Caco-2 (cell line): ENCODE measurements at places on chromosomes 12 and 14. TPM values are rescaled to one million over a fixed set of nuclear protein-coding genes. Genes with fewer than 3 reads are reported as not detected.

DNA sequence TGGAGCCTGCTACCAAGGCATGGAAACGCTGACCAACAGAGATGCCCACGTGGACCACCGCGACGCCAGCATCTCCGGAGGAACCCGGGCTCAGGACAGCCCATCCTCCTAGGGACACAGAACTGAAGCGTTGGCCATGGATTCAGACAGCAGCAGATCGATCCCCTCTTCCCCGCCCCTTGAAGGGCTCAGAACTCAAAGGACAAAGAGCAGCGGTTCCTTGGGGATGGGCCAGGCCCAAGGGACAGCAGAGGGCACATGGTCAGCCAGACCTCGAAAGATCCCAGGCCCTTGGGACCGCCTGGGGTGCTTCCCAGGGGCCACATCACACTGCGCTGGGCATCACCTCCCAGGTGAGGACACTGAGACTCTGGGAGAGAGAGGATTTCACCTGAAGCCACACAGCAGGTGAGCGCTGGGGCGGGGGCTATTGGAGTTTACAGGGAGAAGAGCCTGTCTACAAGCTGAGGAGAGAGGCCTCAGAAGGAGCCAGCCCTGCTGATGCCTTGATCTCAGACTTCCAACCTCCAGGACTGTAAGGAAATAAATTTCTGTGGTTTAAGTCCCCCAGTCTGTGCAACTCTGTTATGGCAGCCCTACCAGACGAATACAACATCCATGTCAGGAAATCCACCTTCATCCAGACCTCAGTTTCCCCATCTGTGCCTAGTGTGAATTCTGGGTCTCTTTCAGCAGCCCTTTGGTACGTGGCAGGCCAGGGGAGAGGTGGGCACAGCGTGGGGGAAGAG lies 49.4 kb downstream of the CCNK start:
- no peak for DNase-seq
- H3K4me1 ChIP-seq, result peaks cover under 1% of the 10 kb centered on the region
- no peak overlapping the region for H3K4me3 ChIP-seq
- H3K36me3 ChIP-seq, result no peaks in the 10 kb centered on the region
- H3K27me3 ChIP-seq, result no peaks in the 10 kb centered on the region

GRCh38 chr14:72740966-72741825 lies 152.7 kb downstream of the DPF3 start:
- DNase-seq, result no peak
- H3K36me3 ChIP-seq, result no peaks in the 10 kb centered on the region
- no peak overlapping the region for H3K4me3 ChIP-seq
- no peaks in the 10 kb centered on the region for H3K27me3 ChIP-seq

GRCh38 chr14:105141486-105142281 lies 26.9 kb downstream of the JAG2 start:
- no peaks in the 10 kb centered on the region for H3K27me3 ChIP-seq
- H3K4me3 ChIP-seq, result no peak overlapping the region
- DNase-seq, result no peak
- H3K27ac ChIP-seq, result no peak overlapping the region
- no peaks in the 10 kb centered on the region for H3K36me3 ChIP-seq

DNA sequence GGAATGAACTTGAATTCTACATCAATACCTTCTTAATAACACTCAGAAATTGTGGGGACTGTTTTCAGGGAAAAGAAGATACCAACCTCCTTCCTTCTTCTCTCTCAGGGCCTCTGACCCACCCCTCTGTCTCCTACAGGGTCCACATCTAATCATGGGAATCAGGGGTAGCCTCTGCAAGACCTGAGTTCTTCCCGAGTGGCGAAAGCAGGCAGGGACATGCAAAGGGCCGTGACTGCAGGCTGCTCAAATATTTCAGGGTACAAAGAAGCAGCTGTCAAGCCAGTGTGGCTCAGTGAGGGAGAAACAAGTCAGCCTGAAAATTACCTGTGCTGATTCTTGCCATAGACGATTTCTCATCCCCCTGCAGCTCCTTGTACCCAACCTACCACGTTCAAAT lies 123.1 kb upstream of the PARP11 start:
- peaks cover 42% of the 10 kb centered on the region for H3K4me1 ChIP-seq
- H3K27ac ChIP-seq, result peak overlapping the region; percentile 41
- H3K4me3 ChIP-seq, result no peak overlapping the region
- H3K27me3 ChIP-seq, result no peaks in the 10 kb centered on the region

DNA sequence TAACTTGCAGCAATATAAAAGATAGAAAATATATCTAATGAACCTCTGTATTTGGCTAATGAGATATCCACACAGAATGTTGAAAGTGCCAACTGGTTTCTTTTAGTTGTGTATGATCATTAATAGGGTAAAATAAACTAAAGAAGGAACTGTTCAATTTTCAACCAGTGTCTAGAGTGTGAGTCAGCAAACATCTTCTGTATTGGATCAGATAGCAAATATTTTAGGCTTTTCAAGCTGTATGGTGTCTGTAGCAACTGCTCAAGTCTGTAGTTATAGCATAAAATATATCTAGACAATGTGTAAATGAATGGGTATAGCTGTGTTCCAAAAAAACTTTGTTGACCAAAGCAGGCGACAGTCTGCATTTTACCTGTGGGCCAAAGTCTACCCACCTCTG lies 23.5 kb upstream of the NOVA1 start:
- no peak for DNase-seq
- H3K27me3 ChIP-seq, result no peaks in the 10 kb centered on the region
- no peak overlapping the region for H3K4me3 ChIP-seq
- H3K27ac ChIP-seq, result no peak overlapping the region

MSRB3 gene
- 7.4 and 7.7 TPM in 2 replicates for total RNA-seq

RIMKLB gene
- total RNA-seq, result 3.3 and 3.6 TPM in 2 replicates

TMEM52B gene
- total RNA-seq, result 41.8 and 46.0 TPM in 2 replicates

- no peaks in the 10 kb centered on the region for H3K27me3 ChIP-seq
- no peaks in the 10 kb centered on the region for H3K36me3 ChIP-seq
- no peak overlapping the region for H3K27ac ChIP-seq
- H3K4me3 ChIP-seq, result no peak overlapping the region
- DNase-seq, result no peak
Observed at GRCh38 chr12:54356951-54357356, 7.3 kb downstream of the GPR84 start.

- H3K4me3 ChIP-seq, result no peak overlapping the region
- no peaks in the 10 kb centered on the region for H3K36me3 ChIP-seq
- no peaks in the 10 kb centered on the region for H3K27me3 ChIP-seq
- no peak overlapping the region for H3K27ac ChIP-seq
- H3K4me1 ChIP-seq, result peaks cover 12% of the 10 kb centered on the region
Observed at GRCh38 chr12:68113644-68114043, 45.9 kb downstream of the IFNG start.

KRT74 gene
- total RNA-seq, result not detected in 2 replicates

GPR84 gene
- not detected in 2 replicates for total RNA-seq

GRCh38 chr12:59808317-59808910 lies 212.6 kb downstream of the SLC16A7 start:
- no peaks in the 10 kb centered on the region for H3K36me3 ChIP-seq
- no peak overlapping the region for H3K4me3 ChIP-seq
- no peak for DNase-seq
- no peaks in the 10 kb centered on the region for H3K27me3 ChIP-seq
- H3K4me1 ChIP-seq, result no peaks in the 10 kb centered on the region; the same call in 1 of the 2 replicates
- no peak overlapping the region for H3K27ac ChIP-seq

GRCh38 chr12:100163416-100164152 lies 20.9 kb upstream of the BLTP3B start:
- no peak overlapping the region for H3K27ac ChIP-seq
- H3K27me3 ChIP-seq, result no peaks in the 10 kb centered on the region
- H3K4me1 ChIP-seq, result no peaks in the 10 kb centered on the region
- DNase-seq, result no peak

- no peaks in the 10 kb centered on the region for H3K4me1 ChIP-seq
- H3K36me3 ChIP-seq, result no peaks in the 10 kb centered on the region
- H3K4me3 ChIP-seq, result no peak overlapping the region
- DNase-seq, result no peak
- no peak overlapping the region for H3K27ac ChIP-seq
Observed at GRCh38 chr14:77989441-77989991, 180.7 kb upstream of the NRXN3 start.

RAP1B gene
- 216 and 239 TPM in 2 replicates for total RNA-seq

DNA sequence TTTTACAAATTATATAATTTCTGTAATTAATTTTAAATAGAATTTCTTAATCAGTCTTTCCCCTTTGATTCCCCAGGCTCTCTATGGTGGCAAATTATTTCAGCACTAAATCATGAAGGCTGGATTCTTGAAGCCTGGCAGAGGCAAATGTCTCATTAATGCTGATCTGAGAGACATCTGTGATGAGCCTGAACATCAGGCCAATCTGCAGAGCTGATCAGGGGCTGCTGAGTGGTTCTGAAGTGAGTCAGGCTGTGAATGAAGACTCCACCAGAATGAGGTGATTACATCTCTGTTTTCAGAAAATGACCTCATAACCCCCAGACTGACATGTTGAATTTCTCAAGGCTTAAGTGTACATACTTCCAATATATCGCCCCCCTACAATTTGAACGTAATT lies 124.2 kb upstream of the MIS18BP1 start:
- H3K4me1 ChIP-seq, result no peaks in the 10 kb centered on the region
- no peak overlapping the region for H3K4me3 ChIP-seq
- no peak overlapping the region for H3K27ac ChIP-seq
- H3K36me3 ChIP-seq, result no peaks in the 10 kb centered on the region
- DNase-seq, result no peak

DNA sequence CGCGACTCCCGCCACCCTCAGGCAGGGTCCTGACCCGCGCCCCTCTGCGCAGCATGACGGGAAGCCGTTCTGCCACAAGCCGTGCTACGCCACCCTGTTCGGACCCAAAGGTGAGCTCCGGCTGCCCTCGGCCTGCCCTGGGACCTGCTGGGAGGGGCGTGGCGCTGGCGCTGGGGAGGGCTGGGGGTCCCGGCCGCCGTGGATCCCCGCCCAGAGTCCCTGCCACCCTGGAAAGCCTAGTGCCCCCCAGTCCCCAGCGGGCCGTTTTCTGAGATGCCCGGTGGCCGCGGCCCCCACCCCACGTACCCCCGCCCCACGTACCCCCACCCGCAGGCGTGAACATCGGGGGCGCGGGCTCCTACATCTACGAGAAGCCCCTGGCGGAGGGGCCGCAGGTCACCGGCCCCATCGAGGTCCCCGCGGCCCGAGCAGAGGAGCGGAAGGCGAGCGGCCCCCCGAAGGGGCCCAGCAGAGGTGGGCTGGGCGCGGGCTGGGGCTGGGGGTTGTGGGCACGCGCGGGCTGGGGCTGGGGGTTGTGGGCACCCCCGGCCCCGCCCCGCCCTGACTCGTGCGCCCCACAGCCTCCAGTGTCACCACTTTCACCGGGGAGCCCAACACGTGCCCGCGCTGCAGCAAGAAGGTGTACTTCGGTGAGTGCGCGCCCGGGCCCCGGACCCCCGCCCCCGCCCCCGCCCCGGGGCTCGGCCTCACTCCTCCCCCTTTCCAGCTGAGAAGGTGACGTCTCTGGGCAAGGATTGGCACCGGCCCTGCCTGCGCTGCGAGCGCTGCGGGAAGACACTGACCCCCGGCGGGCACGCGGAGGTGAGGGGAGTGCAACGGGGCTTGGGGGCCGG lies 4.0 kb downstream of the CRIP2 start:
- H3K36me3 ChIP-seq, result no peaks in the 10 kb centered on the region
- H3K27me3 ChIP-seq, result no peaks in the 10 kb centered on the region; the same call in 1 of the 2 replicates
- H3K4me1 ChIP-seq, result peaks cover 28% of the 10 kb centered on the region
- DNase-seq, result no peak
- no peak overlapping the region for H3K27ac ChIP-seq
- H3K4me3 ChIP-seq, result peak overlapping the region; percentile 10; the same call in 1 of the 2 replicates

- H3K27me3 ChIP-seq, result no peaks in the 10 kb centered on the region
- H3K36me3 ChIP-seq, result no peaks in the 10 kb centered on the region
- no peak overlapping the region for H3K4me3 ChIP-seq
- H3K4me1 ChIP-seq, result no peaks in the 10 kb centered on the region
Observed at GRCh38 chr12:49929581-49929980, 21.0 kb upstream of the AQP2 start.

- no peaks in the 10 kb centered on the region for H3K27me3 ChIP-seq
- no peaks in the 10 kb centered on the region for H3K36me3 ChIP-seq
- no peak overlapping the region for H3K27ac ChIP-seq
- no peak overlapping the region for H3K4me3 ChIP-seq
- H3K4me1 ChIP-seq, result peaks cover 18% of the 10 kb centered on the region
- no peak for DNase-seq
Observed at GRCh38 chr12:66061557-66062289, 68.8 kb downstream of the LLPH start.

DNA sequence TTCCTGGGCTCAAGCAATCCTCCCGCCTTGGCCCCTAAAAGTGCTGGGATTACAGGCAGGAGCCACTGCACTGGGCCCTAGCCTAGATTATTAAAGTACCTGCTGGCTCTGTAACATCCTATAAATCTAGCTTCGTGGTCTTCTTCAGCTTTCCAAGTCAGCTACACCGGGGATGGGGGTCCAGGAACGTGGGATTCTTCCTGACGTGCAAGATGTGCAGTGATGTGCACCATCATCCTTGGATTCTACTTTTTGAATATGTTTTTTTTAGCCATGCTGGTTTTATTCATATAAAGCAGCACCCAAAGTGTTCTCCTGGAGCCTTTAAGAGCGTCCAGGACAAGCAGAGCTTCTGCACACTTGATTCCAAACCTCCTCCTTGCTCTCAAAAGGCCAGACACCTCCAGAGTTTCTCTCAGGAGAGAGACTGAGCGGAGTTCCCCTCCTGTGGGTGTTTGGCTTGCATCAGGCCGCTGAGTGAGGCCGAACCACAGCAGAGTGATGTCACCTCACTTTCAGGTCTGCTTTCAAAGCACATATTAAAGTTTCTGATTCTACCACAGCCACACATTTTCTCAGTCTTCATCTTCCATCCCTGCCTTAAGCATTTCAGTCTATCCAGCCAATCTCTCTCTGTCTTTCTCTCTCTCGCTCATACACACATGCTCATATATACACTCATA lies 33.4 kb downstream of the VCPKMT start:
- H3K4me3 ChIP-seq, result no peak overlapping the region
- H3K36me3 ChIP-seq, result no peaks in the 10 kb centered on the region
- DNase-seq, result no peak
- no peaks in the 10 kb centered on the region for H3K4me1 ChIP-seq
- H3K27me3 ChIP-seq, result no peaks in the 10 kb centered on the region
- no peak overlapping the region for H3K27ac ChIP-seq

- H3K4me1 ChIP-seq, result peaks cover 40% of the 10 kb centered on the region
- H3K27me3 ChIP-seq, result no peaks in the 10 kb centered on the region
- H3K36me3 ChIP-seq, result no peaks in the 10 kb centered on the region
- DNase-seq, result no peak
- no peak overlapping the region for H3K4me3 ChIP-seq
Observed at GRCh38 chr14:88552876-88553275, 1.9 kb downstream of the PTPN21 start.

GRCh38 chr14:100085462-100085861 lies 20.2 kb downstream of the EVL start:
- H3K27me3 ChIP-seq, result no peaks in the 10 kb centered on the region
- no peak overlapping the region for H3K4me3 ChIP-seq
- no peaks in the 10 kb centered on the region for H3K4me1 ChIP-seq

FOXA1 gene
- 271 and 291 TPM in 2 replicates for total RNA-seq

KRT2 gene
- not detected in 2 replicates for total RNA-seq

ARID2 gene
- total RNA-seq, result 50.1 and 53.9 TPM in 2 replicates
